ENCODE measurements at places on chromosomes 3 and 15. TPM values are rescaled to one million over a fixed set of nuclear protein-coding genes. Genes with fewer than 3 reads are reported as not detected.

DNA sequence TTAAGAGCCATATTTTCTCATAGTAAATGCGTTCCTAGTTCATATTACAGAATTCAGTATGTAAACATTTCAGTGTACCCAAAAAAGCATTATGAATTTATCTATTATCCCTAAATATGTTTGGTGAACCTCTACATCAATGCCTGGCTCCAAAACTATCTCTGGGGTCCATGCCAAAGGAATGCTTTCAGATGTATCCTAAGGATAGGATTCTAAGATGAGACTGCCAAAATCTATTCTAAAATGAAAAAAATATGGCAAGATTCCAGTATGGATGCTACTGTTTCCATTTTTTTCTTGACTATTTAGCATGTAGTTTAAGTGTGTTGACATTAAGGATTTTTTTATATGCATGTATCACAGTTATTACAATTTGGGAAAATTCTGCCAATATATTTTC lies 18.8 kb downstream of the EIF5A2 start:
- H3K4me1 ChIP-seq: no peaks in the 10 kb centered on the region
- no peak for DNase-seq
- H3K4me3 ChIP-seq: no peak overlapping the region
- H3K36me3 ChIP-seq: no peaks in the 10 kb centered on the region
- no peak overlapping the region for H3K27ac ChIP-seq

GRCh38 chr3:15557511-15557946 lies 36.0 kb upstream of the COLQ start:
- H3K36me3 ChIP-seq: no peaks in the 10 kb centered on the region
- peaks cover 4% of the 10 kb centered on the region for H3K4me1 ChIP-seq
- no peak overlapping the region for H3K4me3 ChIP-seq
- DNase-seq: peak; percentile 66

- H3K4me3 ChIP-seq: no peak overlapping the region
- no peak for DNase-seq
- H3K27ac ChIP-seq: no peak overlapping the region
These were observed 214.2 kb downstream of the NAALADL2 start for GRCh38 chr3:175073219-175073905.

- peaks cover 16% of the 10 kb centered on the region for H3K4me1 ChIP-seq
- H3K36me3 ChIP-seq: no peaks in the 10 kb centered on the region
- no peak overlapping the region for H3K4me3 ChIP-seq
- H3K27ac ChIP-seq: no peak overlapping the region
These were observed 37.1 kb downstream of the NR2F2 start for GRCh38 chr15:96367311-96368200.

GRCh38 chr3:72558001-72558400 lies 290.2 kb downstream of the SHQ1 start:
- H3K27ac ChIP-seq: no peak overlapping the region
- H3K4me3 ChIP-seq: no peak overlapping the region
- no peak for DNase-seq
- H3K36me3 ChIP-seq: no peaks in the 10 kb centered on the region
- no peaks in the 10 kb centered on the region for H3K4me1 ChIP-seq
- no peaks in the 10 kb centered on the region for H3K27me3 ChIP-seq

DNA sequence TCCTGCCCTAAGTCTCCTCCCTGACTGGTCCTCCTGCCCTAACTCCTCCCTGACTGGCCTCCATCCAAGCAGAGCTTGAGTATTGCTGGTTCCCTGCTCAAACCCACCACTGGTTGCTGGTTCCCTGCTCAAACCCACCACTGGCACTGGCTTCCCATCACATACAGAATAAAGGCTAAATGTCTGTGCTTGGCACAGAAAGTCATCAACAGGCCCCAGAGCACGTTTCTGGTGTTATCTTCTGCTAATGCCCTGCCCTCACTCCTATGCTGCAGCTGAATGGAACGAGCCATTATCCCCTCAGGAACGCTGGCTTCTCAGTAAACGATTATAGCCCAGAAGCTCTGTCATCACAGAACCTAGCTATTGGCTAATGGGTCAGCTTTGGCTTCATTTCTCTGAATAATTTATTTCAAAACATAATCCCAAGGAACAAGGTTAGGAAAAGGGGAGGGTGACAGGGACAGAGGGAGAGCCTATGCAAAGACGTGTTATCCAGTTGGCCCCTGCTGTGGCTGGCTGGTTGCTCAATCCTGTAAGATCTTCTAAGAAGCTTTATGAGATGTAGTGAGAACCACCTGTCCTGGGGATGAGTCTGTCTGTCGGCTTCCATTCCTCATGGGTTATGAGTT lies 6.3 kb upstream of the MUC20 start:
- no peak overlapping the region for H3K27ac ChIP-seq
- peaks cover 6% of the 10 kb centered on the region for H3K4me1 ChIP-seq
- H3K4me3 ChIP-seq: no peak overlapping the region
- no peak for DNase-seq
- H3K27me3 ChIP-seq: no peaks in the 10 kb centered on the region

- H3K4me3 ChIP-seq: no peak overlapping the region
- peak; percentile 46 for DNase-seq
- H3K27ac ChIP-seq: peak overlapping the region; percentile 52
- H3K4me1 ChIP-seq: peaks cover 75% of the 10 kb centered on the region
These were observed 3.3 kb downstream of the NPTN start for GRCh38 chr15:73629798-73630429.

DNA sequence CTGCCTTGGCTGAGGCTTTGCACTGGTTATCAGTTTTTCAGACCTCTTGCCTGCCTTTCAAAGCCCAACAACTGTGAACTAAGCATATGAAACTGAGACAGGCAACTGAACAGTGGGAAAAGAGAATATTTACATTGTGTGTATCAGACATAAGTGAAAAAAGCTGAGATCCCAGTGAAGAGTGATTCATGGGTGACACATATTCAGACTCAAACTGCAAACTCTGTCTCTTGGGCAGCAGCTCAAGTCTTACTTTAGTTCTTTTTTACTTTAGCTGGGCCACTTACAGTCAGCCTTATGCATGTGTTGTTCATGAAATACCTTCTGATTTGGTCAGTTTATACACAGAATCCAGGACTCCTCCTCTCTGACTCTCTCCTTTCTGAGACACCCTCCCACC lies 19.2 kb downstream of the SUCLG2 start:
- H3K4me1 ChIP-seq: peaks cover 31% of the 10 kb centered on the region
- no peaks in the 10 kb centered on the region for H3K36me3 ChIP-seq
- H3K4me3 ChIP-seq: no peak overlapping the region
- no peak for DNase-seq
- no peaks in the 10 kb centered on the region for H3K27me3 ChIP-seq

DNA sequence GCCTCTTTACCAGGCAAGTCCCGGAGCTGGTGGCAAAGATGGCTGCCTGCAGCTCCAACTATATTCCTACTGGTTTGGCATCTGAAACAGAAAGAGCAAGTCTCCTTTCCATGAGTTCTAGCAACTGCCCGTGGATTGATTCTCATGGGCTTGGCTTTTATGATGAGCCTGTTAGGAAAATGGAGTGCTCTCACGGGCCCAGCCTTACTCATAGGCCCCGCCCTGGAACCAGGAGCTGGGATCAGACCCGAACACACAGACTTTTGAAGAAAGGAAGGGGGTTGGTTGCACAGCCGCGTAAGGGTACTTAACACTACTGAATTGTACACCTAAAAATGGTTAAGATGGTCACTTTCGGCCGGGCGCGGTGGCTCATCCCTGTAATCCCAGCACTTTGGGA lies 2.9 kb downstream of the NRROS start:
- no peaks in the 10 kb centered on the region for H3K36me3 ChIP-seq
- H3K4me3 ChIP-seq: no peak overlapping the region
- peaks cover 8% of the 10 kb centered on the region for H3K4me1 ChIP-seq

- H3K27me3 ChIP-seq: no peaks in the 10 kb centered on the region
- no peak overlapping the region for H3K27ac ChIP-seq
- no peak overlapping the region for H3K4me3 ChIP-seq
- H3K4me1 ChIP-seq: peaks cover 10% of the 10 kb centered on the region
- DNase-seq: no peak
These were observed 5.8 kb upstream of the DIS3L start for GRCh38 chr15:66287461-66288057.

The FBXO40 gene
- total RNA-seq: not detected

DNA sequence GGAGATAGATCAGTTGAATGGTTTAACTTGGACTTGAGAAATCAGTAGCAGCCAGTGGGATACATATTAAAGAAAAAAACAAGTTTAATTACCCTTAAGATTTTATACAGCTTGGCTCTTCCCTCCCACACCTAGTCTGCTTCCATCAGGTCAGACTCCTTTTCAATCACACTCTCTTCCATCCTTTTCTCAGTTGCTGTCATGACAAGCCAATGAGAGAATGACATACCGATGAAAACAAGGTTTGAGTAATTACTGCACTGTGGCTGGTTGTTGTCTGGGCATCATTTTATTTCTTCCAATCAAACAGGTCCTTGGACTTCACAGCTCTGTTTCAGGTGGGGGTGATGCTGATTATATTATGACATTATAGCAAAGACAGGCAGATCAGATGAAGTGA lies 424.6 kb downstream of the ZBTB20 start:
- H3K4me3 ChIP-seq: no peak overlapping the region
- H3K27me3 ChIP-seq: no peaks in the 10 kb centered on the region
- H3K4me1 ChIP-seq: peaks cover 33% of the 10 kb centered on the region
- no peaks in the 10 kb centered on the region for H3K36me3 ChIP-seq
- H3K27ac ChIP-seq: no peak overlapping the region

The PATL2 gene
- 1.6 TPM for total RNA-seq

GRCh38 chr3:152376351-152377183 lies 107.8 kb downstream of the MBNL1 start:
- peaks cover 31% of the 10 kb centered on the region for H3K4me1 ChIP-seq
- H3K27me3 ChIP-seq: no peaks in the 10 kb centered on the region
- DNase-seq: no peak
- H3K4me3 ChIP-seq: no peak overlapping the region

GRCh38 chr3:184233127-184233843 lies 3.9 kb downstream of the VWA5B2 start:
- no peak overlapping the region for H3K4me3 ChIP-seq
- no peak for DNase-seq
- H3K27me3 ChIP-seq: no peaks in the 10 kb centered on the region

The SCN11A gene
- total RNA-seq: 0.26 TPM
